H7 (cell line): ENCODE measurements at places on chromosomes 2 and 18.

DNA sequence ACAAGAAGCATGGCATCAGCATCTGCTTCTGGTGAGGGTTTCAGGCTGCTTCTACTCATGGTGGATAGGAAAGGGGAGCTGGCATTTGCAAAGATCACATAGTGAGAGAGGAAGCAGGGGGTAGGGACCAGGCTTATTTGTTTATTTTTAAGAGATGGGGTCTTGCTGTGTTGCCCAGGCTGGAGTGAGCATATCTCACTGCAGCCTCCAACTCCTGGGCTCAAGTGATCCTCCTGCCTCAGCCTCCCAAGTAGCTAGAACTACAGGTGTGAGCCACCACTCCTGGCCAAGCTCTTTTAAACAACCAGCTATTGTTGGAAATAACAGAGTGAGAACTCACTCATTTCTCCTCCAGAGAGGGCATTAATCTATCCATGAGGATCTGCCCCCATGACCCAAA is 269.4 kb upstream of the FBXO11 start:
- no peak for DNase-seq

GRCh38 chr2:223051693-223052289 is at the start of gene KCNE4:
Gene KCNE4 (plus strand): TSS chr2:223052190. CDS start chr2:223052831, 641 bp downstream.
- DNase-seq, result peak; percentile 40

DNA sequence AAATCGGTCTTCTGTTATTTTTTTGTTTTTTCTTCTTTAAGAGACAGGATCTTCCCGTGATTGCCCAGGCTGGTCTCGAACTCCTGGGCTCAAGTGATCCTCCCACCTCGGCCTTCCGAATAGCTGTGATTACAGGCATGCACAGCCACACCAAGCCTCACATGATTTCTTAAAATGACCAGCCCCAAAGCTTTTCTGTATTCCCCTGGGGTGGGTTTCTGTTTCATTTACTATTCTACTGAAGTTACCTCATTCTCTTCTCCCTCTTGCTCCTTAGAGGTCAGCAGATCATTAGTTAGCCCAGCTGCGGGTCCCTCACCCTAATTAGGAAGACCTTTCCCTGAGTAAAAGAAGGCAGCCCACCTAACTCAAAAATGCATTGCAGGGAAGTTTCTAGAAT is 27.6 kb downstream of the SLC1A4 start:
- no peak for DNase-seq

DNA sequence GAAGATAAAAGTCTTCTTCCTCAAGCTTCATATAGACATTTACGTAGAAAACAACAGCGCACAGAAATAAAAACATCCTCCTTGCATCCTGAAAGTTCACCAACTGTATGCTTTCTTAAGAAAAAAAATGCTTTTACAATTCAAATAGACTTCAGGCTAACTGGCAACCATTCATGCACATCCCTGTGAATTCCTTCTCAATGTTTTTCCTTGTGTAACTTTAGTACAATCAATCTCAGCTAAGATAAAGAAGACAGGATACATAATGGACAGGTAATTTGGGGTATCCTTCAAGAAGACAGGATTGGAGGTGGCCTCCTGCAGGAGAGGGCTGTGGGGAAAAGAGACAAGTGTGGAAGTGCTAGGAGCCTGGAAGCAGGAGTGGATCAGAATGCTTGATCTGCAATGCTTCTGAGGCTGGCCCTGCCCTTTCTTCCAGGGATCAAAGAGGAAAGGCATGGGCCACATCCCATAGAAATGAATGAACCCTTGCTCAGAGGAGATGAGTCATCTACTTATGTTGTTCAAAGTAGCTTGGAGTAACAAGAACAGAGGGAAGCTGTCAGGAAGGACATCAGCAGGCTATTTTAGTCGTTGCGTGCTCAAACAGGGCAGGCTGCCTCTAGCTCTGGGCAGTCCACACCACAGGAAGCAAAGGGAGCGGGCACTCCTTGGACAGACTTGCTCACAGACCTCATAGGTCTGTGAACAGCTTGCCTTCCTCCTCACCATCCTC is 126.6 kb downstream of the TMEM131 start:
- DNase-seq, result no peak

DNA sequence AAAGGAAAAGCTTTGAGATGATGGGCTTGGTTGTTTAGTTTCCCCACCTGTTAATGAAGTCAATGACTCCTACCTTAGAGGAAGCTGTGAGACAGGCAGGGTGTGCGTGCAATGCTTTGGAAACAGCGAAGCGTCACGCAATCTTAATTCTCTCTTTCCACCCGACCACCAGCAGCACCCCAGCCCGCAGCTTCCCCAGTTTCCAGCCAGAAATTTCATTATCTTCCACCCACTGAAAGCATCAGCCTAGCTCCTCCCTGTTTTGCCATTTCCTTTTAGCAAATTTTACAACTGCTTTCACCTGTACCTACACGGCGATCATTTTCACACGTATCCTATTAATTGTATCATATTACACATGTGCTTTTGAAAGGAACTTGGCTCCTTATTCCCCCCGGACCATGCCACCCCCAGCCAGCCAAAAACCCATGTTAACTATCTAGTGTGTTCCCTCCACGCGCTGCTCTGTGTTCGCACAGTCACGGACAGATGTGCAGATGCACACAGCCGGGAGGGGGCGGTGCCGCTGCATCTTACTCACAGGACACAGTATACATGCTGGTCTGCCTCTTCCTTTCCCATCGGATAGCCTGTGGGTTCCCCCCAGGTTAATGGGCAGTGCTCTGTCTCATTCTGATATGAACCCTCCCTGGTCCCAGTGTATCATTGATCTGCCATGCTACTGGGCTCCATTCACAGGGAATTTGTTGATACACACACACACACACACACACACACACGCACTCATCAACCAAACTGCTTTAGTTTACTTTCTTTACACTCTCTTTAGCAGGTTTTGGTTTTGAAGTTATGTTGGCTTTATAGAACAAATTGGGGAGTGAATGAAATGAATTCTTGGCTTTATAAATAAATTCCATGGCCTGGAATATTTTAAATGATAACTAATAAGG is 22.4 kb downstream of the CYP27C1 start:
- DNase-seq, result peak; percentile 82

DNA sequence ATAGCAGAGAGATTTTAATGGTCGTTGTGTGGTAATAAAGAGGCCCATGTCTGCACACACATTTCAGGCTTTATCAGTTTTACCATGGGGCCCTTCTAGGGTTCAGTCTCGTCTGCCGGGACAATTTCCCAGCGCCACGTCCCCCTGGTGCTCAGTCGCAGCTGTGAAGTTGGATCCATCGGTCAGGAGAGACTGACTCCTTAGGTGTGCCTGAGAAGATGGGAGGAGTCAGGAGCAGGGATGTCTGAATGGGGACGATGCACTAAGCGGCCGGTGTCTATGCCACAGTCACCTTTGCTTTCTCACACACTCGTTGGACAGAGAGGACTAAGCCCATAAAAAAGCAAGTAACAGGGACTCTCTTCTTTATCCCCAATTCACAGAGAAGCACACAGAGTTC is 71.4 kb downstream of the TWIST2 start:
- no peak for DNase-seq
